ENCODE measurements at places on chromosomes 3 and 15.

DNA sequence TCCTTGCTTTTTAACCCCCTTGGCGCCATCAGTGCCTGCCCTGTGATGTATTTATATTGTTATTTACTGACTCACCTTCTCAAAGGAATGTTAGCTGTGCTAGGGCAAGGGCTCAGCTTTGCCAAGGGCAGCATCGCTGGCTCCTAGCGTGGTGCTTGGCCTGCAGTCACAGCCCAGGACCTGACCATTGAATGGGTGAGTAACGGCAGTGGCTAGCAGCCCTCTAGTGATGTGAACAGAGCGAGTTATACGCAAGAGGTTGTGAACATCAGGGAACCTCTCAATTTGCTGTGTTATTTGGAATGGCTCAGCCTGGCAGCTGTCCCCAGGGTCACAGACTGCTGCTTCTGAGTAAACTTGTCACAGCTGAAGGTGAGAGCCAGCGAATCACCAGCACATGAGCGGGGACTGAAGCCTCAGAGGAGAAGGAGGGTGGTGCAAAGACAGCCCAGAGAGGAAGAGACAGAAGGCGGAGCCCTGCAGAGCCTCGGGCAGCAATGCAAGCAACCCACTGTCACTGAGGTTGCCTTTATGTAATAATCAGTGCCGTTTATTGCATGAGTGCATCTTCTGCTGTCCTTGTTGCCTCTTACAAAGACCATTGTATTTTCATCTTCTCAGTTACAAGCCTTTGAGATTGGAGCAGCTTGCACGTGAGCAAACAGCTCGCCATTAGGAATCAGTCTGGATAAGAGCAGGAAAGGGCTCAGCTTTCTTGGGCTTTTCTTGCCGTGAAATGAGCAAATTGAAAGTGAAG lies 158.3 kb downstream of the SLCO3A1 start:
- DNase-seq: no peak

GRCh38 chr3:31377045-31377642 lies 155.6 kb upstream of the STT3B start:
- peak; percentile 11 for DNase-seq

DNA sequence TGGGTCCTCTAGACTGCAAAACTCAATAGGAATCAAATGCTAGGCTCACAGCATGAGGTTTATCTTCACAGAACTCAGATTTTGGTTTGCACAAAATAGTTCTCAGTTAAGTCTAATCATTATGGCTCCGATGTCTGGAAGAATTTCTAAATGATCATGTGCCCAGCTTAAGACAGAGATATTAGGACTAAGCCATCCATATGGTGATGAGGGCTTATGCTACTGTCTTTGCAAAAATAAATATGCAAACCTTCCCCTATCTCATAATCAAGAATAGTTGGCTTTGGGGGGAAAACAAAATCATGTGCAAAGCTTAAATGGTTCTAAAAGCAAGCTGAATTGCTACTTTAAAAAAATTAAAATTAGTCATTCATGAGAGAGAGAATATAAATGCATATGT lies 96.5 kb downstream of the CFAP20DC start:
- no peak for DNase-seq

GRCh38 chr3:123258811-123259420 lies 57.2 kb downstream of the SEC22A start:
- DNase-seq: no peak

DNA sequence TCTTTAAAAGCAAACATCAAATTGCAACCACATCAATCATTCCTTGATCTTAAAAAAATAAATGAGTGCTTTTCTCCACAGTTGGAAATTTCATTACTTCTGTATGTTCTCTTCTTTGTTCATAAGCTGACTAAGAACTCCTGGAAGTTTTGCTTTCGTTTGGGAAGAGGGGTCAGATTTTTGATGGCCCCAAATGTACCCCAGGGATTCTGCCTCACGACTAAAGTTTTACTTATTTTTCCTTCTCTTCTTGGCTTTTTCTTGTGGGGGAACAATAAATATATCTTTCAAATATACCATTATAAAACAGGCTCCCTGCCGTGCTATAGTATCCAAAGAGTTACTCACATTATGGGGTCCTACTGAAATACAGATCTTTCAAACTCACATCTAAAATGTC lies 215.0 kb upstream of the CDIN1 start:
- DNase-seq: no peak

DNA sequence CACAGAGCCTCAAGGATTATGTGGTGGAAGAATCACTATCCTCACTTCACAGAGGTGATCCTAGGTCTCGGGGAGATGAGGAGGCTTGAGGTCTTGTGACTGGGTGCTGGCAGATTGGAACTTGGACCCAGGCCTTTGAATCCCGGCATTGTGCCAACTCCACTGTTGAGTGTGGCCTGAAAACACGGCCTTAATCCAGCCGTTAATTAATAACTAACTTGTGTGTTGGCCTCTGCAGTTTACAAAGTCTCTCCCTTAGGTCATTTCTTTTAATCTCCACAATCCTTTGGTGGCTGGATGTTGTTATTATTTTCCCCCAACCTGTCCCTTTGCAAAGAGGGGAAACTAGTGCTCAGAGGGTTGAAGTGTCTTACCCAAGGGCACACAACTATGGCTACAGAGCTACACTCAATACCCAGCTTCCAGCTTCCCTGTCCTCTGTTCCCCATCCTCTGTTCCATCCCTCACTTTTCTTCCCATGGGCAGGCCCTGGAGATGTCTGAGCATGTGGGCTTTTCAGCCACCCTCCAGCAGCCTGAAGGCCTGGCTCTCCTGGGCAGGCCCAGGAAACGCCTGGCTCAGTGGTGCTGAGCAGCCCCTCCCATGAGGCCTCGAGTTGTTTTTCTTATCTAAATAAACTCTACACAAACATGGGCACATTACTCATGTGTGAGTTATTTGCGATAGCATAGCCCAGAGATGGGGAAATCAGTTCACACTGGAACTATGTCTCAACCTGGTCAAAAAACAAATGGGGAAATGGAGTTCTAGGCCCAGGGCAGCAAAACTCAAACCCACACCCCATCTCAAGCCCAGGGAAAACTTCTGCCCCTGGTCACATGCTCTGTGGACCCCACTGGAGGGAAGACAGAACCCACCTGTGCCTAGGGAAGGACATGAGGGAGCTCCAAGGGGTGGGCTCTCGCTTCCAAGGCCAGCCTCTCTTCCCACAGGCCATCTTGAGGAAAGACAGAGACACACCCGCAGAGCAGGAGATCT lies 16.8 kb upstream of the SMAD3 start:
- DNase-seq: no peak

DNA sequence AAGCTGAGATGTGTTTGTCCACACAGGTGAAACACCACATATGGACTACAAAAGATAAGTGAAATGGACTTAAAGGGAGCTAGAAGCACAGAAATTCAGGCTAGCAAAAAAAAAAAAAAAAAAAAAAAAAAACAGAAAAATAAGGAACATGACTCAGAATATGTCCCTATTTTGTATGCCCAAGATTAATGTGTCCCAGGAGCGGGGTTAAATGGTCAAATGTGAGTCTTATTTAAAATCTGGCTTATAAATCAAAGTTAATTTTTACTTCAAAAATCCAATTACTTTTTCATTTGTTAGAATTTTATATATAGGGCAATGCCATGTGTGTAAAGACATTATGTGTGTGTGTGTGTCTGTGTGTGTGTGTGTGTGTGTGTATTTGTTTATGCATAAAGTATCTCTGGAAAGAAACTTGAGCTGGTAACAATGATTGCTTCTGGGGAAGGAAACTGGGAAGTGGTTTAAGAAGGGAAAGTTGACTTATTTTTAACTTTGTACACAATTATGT lies 986.5 kb downstream of the ROBO2 start:
- no peak for DNase-seq

GRCh38 chr15:28093752-28094535 lies 5.2 kb downstream of the OCA2 start:
- no peak for DNase-seq

- DNase-seq: no peak
Observed at GRCh38 chr15:67955252-67955651, 98.9 kb upstream of the PIAS1 start.

DNA sequence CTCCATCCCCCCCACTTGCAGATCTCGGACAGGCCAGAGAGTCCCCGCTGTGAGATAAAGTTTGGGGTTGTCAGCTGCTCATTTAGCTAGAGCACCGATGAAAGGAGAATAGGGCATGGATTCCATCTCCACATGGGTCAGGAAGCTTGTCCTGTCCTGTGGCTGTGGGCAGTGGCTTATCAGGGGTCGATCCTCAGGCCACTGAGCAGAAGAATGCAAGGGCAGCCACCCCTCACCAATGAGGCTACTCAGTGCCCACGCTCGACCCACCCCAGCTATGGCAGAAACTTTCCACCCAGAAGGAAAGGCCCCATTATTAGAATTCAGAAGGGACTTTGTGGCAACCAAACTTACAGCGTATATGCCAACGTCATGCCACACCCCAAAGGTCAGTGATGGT lies 43.3 kb downstream of the CPN2 start:
- no peak for DNase-seq

DNA sequence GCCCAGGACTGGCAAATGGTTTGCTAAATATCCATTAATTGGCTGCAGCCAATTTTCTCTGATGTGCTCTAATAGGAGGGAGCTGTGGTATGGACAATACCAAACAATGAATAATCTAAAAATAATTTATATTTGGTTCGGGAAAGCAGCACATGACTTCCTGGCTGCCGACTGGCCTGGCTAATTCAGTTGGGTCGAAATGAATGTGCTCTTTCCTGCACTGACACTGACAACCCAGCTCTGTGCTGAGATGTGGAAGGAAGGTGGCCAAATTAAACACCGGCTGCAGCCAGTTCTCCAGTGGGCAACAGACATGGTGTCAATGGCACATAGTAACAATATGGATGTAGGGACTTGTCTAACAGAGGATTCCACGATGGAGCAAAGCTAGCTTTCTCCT lies 21.1 kb upstream of the COLQ start:
- DNase-seq: no peak

DNA sequence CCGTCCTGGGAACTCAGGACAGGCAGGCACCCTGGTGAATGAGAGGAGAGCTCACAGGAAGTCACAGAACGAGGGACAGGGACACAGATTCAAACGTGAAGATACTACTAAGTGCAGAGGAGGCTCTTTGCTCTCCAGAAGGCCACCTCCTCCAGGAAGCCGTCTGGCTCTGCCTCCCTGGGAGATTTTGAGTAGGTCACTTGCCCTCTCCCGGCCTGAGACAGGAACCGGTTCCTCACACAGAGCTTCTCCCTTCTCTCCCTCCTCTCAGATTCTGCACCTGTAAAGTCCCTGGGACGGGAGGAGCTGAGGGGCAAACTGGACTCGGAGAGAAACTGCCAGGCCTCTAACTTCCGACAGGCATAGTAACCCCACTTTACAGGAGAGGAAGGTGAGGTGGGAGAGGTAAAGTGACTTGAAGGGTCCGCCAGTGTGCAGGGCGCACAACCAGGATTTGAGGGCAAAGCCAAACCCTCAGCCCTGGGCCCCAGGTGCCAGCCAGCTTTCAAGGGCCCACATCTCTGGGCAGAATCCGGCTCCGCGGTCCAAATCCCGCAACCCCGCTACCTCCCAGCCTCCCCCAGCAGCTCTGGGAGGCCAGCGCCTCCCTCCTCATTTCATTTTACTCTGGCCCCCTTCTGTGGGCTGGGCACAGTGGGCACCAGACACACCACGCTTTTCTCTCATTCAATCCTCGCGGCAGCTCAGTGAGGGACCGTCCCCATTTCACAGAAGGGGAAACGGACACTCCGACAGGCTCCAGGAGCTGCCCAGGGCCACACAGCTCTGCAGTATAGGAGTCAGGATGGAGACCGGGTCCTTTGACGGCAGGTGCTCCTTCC lies 150.2 kb downstream of the SMAD6 start:
- DNase-seq: no peak

DNA sequence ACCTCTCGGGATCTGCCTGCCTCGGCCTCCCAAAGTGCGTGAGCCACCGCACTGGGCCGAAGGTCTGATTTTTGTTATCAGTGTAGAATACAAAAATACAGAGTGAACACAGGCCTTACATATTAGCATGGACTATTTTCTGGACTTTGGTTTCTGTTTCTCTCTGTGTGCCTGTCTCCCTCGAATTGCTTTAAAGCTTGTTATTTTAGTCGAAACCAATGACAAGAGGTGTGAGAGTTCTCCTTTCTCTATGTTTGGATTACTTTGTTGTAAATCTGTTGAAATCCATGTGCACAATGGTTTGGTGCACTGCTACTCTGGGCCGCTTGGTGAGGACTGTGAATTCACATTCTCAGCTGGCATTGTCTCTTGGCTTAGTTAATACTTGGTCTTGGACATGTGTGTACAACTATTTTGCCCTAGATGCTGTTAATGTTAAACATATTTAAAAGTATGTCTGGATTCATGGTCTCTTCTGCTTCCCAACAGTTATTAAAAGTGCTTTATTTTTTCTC lies 23.9 kb downstream of the MED12L start:
- no peak for DNase-seq

DNA sequence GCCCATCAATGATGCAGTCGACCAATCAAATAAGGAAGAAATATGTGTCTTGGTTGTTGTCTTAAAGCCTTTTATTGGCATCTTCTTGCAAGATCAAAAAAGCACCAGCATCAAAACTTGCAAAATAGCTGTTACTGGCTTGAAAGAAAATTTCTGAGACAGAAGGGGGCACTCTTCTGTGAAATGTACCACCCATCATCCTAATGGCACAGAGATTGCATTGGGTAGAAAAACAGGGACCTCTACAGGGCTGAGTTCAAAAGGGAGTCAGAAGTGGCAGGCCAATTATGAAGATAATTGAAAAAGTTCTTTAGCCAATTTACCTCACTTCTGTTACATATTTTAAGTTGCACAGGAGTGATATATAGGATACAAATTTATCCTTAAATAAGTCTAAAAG lies 122.3 kb upstream of the GPR149 start:
- DNase-seq: no peak

DNA sequence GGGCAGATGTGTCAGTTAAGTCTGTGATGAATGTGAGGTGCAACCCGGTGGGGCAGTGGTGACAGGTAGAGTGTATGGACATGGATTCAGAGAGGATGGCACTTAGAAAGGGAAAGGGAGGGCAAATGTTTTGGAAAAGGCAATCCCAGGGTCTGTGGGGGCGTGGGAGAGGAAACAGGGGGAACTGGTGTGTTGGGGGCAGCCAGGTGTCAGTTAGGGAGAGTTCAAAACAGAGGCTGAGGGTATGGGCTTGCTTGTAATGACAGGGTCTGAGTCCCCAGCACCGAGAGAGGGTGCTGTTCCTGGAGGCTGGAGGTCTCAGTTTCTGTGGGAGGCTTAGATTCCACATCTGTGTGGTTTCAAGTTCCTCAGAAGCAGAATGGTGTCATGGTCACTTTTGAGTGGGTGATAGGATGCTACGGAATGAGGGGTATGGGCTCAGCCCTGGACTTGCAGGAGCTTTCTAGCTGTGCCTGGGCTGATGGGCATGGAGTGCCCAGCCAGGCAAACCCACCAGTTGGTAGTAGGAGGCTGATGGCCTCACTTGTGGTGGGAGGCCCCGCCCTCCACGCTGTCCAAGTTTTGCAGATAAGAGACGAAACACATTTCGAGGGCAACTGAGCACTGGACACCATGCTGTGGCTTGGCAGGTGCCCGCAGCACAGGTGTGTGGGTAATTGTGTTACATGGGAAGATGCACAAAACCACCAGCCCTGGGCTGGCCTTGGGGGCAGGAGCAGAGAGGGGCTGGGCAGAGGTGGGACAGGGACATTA lies 209.4 kb downstream of the RPLP1 start:
- DNase-seq: no peak

GRCh38 chr3:125143538-125143937 lies 69.0 kb downstream of the SLC12A8 start:
- DNase-seq: no peak

Measured in CD4-positive, alpha-beta T cell treated with Interleukin-4 for 1 hour (primary cell).